ENCODE measurements at places on chromosomes 2 and 18.
A peak's percentile ranks its signal among the peaks of the same experiment; 100 is the strongest.

- DNase-seq = no peak
Measured at GRCh38 chr18:36297417-36298125, at the start of gene FHOD3. TSS of gene FHOD3 (plus strand) at chr18:36297713. CDS start at chr18:36297836, 123 bp downstream.

- no peak for DNase-seq
Measured at GRCh38 chr2:197311421-197312033, 947 bp upstream of the ANKRD44 start.

DNA sequence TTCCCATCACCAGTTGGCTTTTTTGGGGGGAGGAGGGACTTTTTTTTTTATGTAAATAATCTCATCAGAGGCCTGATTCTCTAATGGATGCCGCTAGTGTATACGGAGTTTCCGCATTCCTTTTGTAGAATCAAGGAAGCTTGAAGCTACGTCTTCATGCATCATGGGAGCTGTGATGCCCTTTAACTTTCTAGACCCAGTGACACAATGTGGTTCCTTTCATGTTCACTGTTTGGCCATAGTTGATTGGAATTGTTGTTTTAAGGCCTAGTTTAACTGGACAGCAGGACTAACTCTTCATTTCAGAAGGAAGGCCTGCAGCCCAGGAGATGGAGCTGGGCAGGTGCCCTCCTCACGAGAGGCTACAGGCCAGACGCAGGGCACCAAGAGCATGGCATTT is 287.9 kb downstream of the AGAP1 start:
- no peak for DNase-seq

DNA sequence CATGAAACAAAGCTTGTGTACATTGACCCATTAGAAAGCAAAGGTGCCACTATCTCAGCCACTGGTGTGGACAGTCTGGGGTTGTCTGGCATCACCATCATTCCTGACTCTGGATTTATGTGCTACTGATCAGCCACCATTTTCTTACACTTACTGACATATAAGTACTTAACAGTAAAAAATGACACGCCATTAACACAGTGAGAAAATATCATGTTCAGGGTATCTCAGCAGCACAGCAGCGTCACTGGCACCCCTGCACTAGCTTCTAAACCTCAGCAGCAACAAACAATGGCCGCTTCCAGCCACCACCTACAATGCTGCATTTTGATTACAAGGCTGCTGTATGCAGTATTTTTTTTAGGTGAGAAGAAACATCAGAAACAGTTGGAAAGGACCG is 253.4 kb upstream of the HDAC4 start:
- no peak for DNase-seq

GRCh38 chr18:7596147-7596546 is 29.0 kb downstream of the PTPRM start:
- no peak for DNase-seq

DNA sequence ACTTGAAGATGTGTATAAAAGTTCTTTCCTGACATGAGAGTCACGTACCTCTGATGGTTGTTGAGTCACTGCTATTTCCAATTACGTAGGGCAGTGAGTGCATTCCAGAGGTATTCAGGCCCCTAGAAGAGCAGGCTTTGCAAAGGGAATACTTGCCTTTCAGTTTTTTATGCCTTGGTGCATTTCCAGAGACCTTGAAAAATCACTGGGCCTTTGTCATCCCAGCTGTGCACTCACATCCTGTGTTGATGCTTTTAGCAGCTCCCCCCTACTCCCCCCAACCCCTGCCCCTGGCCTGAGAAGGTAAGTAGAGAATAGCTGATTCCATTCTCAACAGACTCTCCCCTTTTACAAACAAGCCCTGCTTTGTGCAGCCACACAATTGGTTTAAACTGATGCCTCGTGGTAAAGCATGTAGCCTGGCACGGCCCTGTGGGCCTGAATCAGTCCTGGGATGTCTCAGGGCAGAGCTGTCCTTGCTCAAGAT is 174.2 kb downstream of the PRPF40A start:
- no peak for DNase-seq

- no peak for DNase-seq
Measured at GRCh38 chr18:57439985-57440330, 4.8 kb downstream of the ONECUT2 start.

DNA sequence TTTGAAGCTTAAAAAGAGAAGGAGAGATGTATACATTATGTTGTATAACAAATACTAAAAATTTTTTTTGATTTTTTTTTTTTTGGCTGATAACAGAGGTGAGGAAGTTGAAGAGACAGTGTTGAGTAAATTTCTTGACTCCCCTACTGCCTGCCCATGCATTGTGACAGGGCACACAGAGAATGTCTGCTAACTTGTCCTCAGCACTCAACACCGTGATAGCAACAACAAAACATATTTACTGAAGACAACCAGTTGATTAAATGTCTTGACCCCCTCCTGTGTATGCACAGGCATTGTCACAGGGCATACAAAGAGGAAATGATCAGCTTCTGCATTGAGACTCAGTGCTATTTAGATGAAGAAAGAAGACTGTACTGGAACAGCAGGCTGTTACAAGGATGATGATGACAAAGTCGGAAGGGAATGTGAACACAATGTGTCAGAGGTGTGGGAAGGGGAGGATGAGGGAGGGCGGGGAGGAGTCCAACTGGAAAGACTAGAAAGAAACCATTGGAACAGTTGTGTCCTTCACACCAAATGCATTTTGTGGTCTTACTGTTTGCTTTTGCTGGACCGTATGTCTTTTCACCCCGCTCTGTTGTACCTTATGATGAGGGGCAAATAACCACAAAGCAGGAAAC is 89.5 kb downstream of the CERS6 start:
- no peak for DNase-seq

DNA sequence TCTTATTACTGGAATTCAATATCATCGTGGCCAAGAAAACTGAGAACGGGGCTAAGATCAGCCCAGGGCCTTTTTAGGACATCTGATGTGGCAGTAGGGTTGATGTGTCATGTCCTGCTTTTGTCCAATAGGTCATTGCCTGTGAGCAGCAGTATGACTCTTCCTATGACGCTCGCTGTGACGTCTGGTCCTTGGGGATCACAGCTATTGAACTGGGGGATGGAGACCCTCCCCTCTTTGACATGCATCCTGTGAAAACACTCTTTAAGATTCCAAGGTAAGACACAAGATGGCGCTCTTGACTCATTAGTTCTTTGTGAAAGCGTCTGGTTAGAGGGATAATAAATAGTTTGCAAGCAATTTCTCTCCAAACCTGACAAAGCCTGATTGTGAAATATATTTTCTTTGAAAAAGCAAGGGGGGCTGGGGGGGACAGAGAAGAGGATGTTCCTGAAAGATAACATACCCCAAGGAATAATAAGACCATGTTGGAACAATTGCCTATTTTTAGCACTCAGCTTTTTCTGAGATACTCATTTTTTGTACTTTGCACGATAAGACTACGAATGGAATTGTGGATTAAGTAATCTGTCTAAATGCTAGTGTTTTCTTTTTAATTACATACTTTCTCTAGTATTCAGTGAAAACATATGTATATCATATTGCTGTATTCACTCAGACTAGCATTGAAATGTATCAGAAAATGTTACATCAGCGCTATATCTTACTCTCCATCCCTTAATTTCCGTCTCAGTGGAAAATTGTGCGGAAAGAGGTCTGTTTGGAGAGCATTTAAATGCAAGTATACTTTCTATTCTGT is 58.1 kb downstream of the MYO3B start:
- peak; percentile 4 for DNase-seq

DNA sequence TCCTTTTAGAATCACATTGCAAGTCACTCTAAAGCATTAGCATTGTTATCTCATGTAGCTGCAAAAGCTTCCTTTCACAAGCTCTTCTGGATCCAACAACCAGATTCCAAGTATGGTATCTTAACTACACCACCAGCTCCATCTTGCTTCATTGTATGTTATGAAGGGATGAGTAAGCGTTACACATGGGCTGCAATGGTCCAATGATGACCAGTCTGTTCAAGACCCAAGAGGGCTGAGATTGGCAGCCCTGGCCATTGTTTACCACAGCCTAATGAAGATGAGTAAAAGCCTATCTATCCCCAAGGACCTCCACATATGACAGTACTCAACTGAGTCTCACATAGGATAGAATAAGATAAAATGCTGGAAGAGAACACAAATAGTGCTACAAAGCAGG is 6.3 kb downstream of the CFLAR start:
- no peak for DNase-seq

- DNase-seq = peak; percentile 14
Measured at GRCh38 chr2:98026927-98027522, 31.3 kb upstream of the TMEM131 start.

- no peak for DNase-seq
Measured at GRCh38 chr2:75589391-75590105, 28.8 kb upstream of the EVA1A start.

- no peak for DNase-seq
Measured at GRCh38 chr2:154694881-154695280, 3.6 kb upstream of the KCNJ3 start.

DNA sequence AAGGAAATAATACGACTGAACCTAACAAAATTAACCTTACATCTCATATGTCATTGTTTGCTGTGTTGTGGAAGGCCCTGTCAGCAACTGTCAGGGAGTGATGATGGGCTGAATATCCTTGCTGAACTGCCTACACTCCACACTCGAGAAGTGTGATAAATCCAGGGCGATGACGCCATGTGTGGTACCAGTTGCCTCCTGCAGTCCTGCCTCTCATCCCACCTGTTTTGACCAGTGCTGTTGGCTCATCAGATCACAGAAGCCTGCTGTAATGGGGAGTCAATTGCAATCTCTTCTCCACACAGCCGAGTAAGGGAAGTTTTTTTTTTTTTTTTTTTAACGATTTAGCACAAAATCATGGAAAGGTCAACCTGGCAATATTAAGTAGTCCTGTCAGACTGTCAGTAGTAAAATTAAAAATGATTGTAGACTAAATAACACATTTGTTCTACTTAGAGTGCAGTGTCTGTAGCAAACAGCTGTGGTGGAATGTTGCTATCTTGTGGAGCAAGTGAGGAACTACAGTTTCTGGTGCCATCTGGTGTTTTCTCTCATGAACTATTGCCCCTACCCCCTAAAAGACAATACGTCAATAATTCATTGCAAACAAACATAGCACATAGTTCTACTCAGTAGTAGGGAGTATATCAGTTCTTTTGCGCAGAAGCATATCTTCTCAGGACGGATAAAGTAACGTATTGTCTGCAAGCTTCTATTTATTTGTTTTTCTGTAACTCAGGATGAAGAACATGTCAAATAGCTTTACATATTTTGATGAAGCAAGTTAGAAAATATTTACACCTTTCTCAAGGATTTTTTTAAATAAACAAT is 347.6 kb downstream of the CTNNA2 start:
- no peak for DNase-seq

- no peak for DNase-seq
Measured at GRCh38 chr2:40256649-40257048, 195.2 kb downstream of the SLC8A1 start.

- peak; percentile 81 for DNase-seq
Measured at GRCh38 chr2:195535911-195536522, 121.0 kb upstream of the SLC39A10 start.

GRCh38 chr2:101496279-101496678 is 21.4 kb upstream of the RFX8 start:
- DNase-seq = no peak

DNA sequence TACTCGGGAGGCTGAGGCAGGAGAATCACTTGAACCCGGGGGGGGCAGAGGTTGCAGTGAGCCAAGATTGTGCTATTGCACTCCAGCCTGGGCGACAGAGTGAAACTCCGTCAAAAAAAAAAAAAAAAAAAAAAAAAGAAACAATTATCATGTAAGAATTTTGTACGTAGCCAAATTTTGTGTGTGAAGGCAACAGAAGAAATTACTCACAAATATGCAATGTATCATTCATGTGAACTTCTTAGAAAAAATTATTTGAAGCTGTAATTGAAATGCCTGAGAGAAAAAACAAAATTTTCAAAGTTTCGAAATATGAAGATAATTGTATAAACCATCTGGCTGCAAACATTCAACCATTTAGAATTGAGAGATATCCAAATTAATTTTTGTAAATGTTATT is 204.8 kb upstream of the PARD3B start:
- no peak for DNase-seq

DNA sequence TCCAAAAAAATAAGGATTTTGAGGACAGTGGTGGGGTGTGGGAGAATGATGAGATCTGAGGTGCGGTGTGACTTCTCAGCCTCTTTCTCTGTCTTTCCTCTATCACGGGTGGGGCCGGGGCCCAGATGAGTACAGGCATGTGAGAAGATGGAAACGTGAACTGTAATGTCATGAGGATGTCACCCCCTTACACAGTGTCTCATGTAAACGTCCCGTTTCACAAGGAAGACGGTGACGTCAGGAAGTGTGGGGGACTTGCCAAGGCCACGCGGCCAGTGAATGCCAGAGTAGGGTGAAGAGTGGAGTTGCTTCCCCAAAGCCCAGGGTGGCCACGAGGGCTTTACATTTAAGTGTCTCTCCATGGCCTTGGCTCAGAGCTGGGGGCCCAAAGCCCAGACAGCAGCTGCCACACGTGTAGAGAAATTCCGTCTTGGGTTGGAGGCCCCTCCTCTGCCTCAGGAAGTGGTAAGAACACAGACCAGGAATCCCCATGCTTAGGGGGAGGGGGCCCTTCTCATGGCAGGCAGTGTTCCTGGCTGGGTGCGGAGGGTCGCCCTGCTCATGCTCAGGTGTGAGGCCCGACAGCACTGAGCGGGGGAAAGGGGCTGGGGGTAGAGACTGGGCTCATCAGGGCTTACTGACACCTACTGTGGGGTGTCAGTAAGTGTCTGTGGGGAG is 80.9 kb upstream of the SMAD7 start:
- DNase-seq = peak; percentile 31

DNA sequence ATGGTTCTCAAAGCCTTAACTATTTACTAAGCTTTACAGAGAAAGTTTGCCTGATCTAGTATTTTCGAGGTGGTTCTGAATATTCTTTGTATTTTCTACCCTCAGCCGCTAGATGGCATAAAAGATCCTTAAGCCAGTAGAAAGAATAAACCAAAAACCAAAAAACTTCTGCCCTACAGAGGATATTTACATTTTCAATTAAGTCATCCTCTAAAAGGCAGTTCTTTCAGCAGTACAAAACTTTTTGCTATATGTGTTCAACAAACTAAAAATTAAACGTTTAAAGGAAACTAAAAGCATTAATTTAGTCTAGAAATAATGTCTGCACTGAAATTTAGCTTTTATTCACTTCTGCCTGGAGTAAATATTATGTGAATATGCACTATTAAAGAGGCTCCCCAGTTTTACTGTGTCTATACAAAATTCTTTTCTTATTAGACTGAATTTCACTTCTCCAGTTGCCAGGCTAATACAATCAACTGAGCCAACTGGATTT is 297.5 kb downstream of the PIEZO2 start:
- DNase-seq = peak; percentile 16

- DNase-seq = no peak
Measured at GRCh38 chr2:20356042-20356441, 5.4 kb upstream of the PUM2 start.

- no peak for DNase-seq
Measured at GRCh38 chr18:79902640-79903039, 48.8 kb downstream of the SLC66A2 start.
